ENCODE measurements at places on chromosomes 1 and 21.

DNA sequence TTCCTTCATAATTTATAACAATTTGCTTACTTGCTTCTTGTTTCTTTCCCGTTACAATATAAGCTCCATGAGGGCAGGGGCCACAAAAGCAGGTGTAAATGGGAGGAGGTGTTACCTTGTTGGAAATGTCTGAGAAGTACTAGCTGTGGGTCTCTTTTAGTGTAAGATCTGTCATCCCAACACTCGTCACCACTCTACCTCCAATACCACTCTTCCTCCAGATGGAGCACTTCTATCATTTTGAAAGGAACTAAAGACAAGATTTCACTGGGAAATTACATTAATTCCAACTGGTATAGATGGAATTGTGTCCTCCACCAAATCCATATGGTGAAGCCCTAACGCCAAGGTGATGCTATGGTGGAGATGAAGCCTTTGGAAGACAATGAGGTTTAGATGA, 53.0 kb upstream of the CPLANE2 start:
- no peak for DNase-seq

- DNase-seq = no peak
Observed at GRCh38 chr1:39623053-39623452, 16.4 kb downstream of the HEYL start.

GRCh38 chr1:212754193-212754592, 37.4 kb downstream of the NSL1 start:
- no peak for DNase-seq

DNA sequence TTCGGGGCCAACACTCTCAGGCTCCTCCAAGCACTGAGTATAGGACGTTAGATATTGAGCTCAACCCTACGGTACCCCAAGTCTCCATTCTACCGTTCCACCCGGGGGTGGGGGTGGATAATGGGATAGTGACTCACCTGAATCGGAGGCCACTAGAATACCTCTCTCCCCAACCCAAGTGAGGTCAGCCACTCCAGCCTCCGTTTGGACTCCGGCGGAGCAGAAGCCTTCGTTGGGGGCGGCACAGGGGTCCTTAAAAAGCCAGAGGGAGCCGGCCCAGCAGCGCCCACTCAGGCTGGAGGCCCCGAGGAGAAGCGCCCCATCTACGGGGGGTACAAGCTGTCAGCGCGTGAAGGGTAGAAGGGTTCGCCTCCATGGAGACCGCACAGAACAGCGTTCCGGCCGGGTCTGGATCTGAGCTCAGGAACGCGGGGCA, 556 bp downstream of the WDR77 start:
- peak; percentile 34 for DNase-seq

DNA sequence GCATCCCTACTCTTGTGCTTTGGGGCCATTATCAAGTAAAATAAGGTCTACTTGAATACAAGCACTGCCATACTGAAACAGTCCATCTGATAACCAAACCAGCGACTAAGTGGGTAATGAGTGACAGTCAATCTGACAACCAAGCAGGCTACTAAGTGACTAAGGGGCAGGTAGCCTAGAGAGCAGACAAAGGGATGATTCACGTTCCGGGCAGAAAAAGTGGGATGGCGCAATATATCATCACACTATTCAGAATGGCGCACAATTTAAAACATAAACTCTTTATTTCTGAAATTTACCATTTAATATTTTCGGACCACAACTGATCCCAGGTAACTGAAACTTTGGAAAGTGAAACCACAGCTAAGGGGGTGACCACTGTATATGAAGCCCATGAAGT, 17.7 kb downstream of the NGF start:
- no peak for DNase-seq

DNA sequence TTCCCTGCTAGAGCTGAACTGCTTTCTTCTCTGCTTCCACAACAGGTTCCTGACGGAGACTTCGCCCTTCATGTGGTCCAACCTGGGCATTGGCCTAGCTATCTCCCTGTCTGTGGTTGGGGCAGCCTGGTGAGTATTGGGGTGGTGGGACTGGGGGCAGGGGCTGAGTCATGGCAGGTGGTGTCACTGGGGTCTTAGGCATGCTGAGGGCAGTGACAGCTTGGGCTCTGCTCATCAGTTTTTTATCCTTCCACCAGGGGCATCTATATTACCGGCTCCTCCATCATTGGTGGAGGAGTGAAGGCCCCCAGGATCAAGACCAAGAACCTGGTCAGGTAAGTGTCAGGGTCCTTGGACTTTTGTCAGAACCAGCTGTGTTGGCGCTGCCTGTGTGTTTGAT, 1.3 kb downstream of the ATP6V0B start:
- DNase-seq = no peak

DNA sequence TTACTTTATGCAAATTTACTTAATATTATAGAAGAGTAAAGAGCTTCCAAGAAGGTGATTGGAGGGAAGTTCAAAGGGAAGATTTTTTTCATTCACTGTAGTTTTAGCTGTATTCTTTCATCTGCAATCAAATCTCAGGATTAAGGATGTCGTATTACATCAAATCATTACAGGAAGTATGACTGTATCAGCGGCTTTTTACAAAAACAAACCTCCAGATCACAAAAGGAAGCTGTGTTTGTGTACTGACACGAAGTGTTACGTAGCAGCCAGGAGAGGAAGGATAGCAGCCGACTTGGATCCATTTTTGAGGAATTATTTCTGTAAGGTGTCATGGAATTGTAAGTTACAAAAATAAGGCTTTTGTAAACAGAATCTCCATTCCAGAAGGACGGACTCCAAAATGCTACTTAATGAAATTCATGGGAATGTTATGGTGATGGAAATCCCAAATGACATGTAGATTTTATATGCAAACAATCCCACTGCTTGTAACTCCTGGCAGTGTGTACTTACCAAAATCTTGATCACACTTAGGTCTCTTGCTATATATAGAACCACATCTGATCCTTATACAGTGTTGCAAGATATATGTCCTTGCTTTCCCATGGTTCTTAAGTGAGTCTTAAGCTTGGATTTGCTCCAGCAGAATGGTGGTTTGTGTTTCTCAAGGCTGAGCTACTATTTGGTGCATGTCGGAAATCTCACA, 49.8 kb downstream of the KCNJ15 start:
- DNase-seq = no peak

- no peak for DNase-seq
Observed at GRCh38 chr21:33261635-33262034, 4.5 kb upstream of the IL10RB start.

DNA sequence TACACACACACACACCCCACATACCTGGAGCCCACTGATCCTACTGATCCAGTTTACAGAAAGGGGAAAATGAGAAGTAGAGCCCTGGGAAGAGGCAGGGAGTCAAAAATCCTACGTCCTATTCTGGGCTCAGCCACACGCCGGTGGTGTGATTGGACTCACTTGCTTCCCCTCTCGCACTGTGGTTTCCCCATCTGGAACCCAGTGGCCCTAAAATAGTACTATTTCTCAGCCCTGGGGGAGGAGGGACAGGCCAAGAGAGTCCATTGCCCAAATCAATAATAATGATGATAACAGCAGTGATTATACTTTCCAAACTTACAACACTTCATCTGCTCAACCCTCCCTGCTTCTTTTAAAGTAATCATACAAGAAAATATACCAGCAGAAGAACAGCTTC, 2.9 kb upstream of the PIGR start:
- DNase-seq = no peak

DNA sequence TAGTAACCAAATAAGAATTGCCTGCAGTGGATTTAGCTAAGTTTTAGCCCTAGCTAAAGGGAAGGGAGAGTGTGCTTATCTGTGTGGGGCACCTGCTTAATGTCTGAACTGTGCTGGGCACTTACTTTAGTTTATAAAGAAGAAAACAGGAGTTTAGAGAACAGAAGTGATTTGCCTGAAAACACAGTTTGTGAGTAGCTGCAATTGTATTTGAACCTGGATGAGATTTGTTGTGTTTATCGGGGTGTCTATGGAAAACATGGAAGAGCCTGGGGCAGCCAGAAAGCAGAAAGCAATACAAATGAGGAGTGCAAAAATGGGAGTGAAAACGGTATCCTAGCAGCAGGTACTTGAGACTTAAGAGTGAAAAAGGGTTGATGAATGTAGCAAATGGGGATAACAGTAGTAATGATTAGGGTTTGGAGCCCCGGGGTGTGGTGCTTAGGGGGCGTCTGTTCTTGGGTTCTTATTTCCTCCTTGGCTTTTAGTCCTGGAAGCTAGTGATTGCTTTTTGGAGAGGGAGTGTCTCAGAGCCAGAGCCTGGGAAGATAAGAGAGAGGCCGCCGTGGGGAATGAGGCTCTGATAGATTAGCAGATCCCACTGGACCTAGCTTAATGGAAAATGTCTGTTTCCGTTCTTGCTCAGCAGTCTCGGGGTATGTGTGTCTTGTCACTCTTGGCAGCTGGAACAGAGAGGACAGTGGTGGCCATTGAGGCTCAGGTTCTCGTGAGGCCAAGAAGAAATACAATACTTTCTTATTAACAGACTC, 5.6 kb downstream of the PRCC start:
- DNase-seq = no peak

- no peak for DNase-seq
Observed at GRCh38 chr1:208036918-208037766, 126.2 kb upstream of the CD34 start.

GRCh38 chr1:93670141-93670540, 11.5 kb downstream of the BCAR3 start:
- no peak for DNase-seq

- DNase-seq = no peak
Observed at GRCh38 chr1:41498391-41498790, 13.9 kb upstream of the EDN2 start.

- no peak for DNase-seq
Observed at GRCh38 chr1:5686925-5687706, 305.1 kb downstream of the NPHP4 start.

DNA sequence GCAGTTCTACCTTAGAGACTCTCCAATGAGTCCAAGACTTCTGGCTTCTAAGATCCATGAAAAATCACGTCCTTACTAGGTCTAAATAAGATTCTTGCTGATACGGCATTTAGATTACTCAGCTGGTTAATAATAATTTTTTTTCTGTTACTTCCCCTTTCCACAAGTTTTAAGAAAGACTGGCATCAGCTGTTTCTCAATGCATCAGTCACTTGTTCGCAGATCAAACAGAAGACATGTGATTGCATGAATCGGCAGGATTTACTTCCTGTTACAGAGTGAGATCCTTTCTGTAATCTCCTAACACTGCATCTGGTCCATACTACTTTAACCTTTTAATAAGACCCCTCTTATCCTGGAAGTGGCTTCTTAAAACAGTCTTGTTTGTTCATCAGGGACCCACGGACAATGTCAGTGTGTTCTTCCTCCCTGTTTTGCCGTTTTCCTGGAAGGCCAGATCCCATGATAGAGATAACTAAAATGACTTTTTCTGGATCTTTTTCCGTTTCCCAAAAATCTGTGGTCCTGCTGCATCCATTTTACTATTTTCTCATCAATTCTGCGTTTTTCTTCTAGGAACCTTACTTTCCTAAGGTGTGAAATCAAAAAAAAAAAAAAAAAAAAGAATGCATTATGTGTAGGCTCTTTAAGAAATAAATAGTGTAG, 6.1 kb downstream of the NPL start:
- DNase-seq = no peak

DNA sequence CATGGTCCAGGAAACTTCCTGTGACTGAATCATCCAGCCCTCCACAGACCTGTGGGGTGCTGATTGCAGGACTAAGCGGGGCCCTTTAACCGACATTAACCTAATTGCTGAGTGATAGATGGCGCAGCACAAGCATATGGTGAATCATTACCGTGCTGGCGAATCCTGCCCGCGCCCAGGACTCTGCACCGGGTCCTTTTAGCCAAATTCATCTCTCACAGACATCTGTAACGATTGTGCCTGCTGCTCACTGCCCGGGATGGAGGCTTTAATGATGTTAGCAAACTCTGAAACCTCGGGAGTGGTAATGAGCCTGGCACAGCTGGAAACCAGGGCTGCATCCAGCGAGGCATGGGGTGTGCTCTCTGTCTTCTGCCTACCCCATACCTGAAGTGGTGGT, 147.3 kb upstream of the CD34 start:
- DNase-seq = no peak

GRCh38 chr21:37886120-37886519, 30.1 kb downstream of the KCNJ6 start:
- DNase-seq = no peak

- DNase-seq = no peak
Observed at GRCh38 chr1:196091397-196092135, 516.7 kb downstream of the KCNT2 start.

- no peak for DNase-seq
Observed at GRCh38 chr1:175784831-175785230, 41.4 kb upstream of the TNR start.

DNA sequence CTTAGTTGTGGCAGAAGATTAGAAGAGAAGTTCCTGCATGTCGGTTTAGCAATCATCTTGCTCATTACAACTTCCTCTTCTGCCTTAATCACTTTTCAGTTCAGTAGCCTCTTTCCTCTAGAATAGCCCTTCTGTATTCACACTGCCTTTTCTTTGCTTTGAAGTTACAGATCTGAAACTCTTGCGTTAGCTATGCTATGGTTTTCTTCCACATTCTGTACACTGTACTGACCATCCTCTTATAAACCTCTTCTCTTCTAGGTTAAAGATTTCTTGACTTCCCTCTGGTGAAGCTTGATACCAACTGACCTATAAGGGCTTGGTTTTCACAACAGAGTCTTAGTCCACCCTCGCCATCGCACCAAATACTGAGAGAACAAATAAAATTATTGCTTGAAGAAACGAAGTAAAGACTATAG, 35.0 kb downstream of the C21orf91 start:
- no peak for DNase-seq

DNA sequence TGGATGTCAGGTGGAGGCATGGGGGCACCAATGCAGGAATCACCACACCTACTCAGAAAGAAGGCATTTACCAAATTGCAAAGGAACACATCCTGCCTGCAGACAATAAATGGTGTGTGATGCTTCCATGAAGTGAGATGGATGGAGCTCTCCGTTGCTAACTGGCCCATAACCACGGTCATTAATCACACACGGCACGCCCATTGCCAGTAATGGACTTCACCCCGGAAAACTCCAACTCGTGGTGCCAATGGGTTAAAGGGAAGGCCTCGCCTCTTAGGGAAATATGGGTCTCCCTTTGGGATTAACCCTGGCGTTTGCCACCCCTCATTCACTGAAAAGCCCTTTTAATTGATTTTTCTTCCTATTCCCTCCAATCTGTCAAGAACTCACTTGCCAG, 443.1 kb upstream of the DAB1 start:
- no peak for DNase-seq

- peak; percentile 52 for DNase-seq
Observed at GRCh38 chr1:110872745-110873720, at the start of gene CD53. CD53 (plus strand) TSS chr1:110873148; CDS start chr1:110891409, 18,261 bp downstream.

GRCh38 chr1:7292036-7292681, 478.9 kb upstream of the VAMP3 start:
- DNase-seq = no peak

- DNase-seq = no peak
Observed at GRCh38 chr1:70324683-70325082, 29.8 kb downstream of the ANKRD13C start.

DNA sequence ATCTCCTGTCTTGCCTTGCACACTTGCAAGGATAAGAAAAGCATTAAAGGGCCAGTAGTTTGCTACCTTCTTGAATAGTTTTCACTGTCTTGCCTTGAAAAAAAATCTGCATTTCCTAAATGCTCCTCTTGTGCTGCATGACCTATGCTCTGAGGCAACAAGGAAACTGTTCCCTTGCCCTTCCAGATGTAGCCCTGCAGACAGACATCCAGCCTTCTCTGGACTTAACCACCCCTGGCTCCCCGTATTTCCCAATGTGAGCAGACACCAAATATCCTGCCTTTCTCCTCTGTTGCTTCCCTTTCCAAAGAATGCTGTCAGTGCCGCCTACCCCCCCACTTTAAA, 177.6 kb downstream of the GABPA start:
- DNase-seq = no peak
